ENCODE measurements at places on chromosomes 4 and X. TPM values are rescaled to one million over a fixed set of nuclear protein-coding genes. Genes with fewer than 3 reads are reported as not detected.

STAP1 gene
- polyA plus RNA-seq: not detected

PFKFB1 gene
- polyA plus RNA-seq: not detected

TMPRSS11D gene
- not detected for polyA plus RNA-seq

FGB gene
- not detected for polyA plus RNA-seq
